ENCODE measurements at places on chromosomes 6 and 20.

DNA sequence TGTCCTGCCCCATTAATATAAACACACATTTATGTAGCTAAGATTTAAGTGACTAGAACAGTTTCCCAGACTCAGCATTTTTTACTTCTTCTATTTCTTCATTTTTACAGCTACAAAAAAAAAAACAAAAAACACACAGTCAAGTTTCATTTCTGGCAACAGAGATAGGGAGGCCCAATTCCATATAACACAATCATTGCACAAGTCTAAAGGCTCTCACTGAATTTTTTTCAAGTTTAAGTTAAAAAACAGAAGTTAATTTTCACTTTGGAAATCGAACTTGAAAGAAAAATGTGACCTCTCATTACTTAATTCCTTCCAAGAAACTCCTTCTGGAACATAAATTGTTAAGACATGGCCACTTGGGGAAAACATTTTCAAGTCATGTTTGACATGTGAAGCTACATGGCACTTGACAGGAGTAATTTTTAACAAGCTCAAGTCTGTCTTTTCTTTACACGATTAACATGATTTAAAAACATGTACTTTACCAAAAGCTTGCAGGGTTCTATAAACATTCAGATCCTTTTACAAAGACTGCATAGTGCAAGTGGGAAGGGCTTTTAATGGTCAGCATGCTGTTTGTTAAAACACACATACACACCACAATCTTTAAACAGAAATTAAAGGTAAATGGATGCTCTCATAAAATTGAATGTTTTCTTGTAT, 100.1 kb upstream of the CCDC28A start:
- DNase-seq: no peak

- no peak for DNase-seq
Measured at GRCh38 chr6:166969390-166970002, 13.1 kb upstream of the RNASET2 start.

- no peak for DNase-seq
Measured at GRCh38 chr6:6565488-6565887, 23.0 kb upstream of the LY86 start.

DNA sequence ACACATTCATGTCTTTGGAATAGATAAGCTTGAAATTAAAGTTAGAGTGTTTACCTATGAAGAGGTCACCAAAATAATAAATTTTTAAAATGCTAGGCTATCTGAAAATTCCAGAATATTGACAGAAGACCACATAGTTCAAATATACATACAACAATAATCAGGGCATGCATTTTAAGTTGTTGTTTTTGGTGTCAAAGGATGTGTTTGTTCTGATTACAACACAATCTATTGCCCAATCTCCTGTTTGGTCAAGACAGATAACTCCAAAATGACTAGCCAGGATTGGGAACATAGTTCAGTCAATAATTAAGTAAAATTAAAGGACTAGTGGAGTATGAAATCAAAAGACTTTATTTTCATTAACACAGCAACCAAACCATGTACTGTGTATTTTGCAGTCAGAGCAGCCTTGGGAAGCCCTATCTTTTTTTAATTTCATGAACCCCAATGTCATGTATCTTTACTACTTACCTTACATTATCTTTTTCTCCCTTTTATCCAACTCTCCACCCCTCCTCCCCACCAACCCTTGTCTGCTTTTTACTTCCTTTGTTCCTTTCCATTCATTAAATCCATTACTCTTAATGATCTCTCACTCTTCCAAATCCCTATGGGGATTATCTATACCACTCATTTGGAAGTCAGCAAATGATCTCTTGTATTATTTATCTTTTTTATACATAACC, 111.2 kb downstream of the CDK19 start:
- DNase-seq: no peak

GRCh38 chr6:116060572-116061283, at the start of gene FRK:
FRK (minus strand) TSS chr6:116060891; CDS start chr6:116060311, 580 bp downstream.
- DNase-seq: no peak

All from D721Med (cell line).